GM12864 (cell line): ENCODE measurements at places on chromosomes 6 and 20.

GRCh38 chr6:54134935-54135334, 23.7 kb downstream of the MLIP start:
- no peak for DNase-seq

GRCh38 chr6:53032849-53033248, 32.4 kb upstream of the FBXO9 start:
- no peak for DNase-seq

DNA sequence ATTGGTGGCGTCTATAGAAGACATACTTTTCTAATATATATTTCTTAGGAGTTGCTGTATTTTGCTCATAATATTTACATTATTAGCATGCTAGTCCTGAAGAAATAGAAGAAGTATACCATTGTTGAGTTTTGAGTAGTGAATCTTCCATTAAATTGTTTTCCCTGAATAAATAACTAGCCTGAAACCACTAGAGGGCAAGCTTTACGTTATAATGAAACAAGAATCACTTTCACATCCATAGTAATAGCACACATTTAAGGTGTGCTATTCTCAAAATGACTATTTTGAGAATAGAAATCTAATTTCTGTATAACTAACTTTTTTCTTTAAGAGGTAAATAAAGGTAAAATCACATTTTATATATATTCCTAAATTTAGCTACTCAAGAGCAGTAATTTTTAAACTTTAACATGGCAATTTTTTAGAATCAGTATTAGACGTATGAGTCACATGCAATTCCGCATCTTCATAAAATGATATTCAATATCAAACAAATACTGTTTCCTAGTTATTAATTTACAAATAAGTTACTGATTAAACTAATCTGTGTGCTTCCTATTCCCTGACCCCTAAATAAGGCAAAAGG, 213.2 kb upstream of the MANEA start:
- DNase-seq, result no peak

- DNase-seq, result no peak
Measured at GRCh38 chr20:57737349-57737748, 27.5 kb upstream of the PMEPA1 start.

GRCh38 chr6:25215881-25216280, 63.3 kb upstream of the CARMIL1 start:
- DNase-seq, result no peak

DNA sequence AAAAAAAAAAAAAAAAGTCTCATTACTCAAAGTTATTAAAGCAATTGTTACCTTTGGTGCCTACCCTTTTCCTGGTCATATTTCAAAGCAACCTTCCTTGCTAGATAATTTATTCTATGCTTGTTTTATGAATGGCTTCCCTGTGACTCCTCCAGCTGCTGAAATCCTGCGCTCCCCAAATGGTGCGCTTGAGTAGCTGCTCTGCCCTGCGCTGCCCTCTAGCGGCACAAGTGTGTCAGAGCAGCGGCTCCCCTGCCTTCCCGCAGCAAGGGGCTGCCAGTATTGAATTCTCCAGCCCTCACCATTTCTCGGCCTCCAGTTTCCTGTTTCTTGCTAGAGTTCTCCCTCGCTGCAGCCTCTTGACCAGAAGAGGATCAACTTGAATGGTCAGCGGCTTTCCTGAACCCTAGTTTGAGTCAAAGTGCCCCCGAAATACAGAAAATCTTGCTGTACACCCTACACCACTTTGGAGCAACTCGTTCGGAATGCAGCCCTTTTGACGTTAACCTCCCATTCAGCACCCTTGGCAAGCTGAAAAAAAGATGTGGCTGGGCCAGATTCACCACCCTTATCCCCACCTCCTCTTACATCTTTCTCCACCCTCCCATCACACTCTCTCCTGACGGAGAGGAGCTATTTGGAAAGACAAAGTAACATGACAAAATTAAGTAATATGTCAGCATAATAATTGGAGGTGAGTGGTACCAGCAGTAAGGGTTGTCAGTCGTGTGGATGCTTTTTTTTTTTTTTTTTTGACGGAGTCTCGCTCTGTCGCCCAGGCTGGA, 60.4 kb upstream of the KLHL31 start:
- peak; percentile 8 for DNase-seq

DNA sequence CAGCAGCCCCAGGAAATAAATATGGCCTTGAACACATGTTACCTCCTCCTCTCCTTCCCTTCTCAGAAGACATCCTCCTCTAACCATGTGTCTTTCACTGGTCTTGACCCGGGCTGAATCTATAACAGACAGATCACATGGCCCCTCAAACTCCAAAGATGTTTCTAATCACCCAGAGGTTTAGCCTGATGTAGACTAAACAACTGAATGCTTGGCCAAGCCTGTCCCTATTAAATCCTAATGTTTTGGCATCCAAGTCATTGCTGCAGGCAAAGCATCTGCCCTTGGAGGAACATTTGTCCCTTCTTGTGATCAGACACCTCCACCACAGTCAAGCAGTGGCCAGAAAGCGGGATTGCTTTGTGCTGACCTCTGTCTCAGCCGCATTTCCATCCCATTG, 65.5 kb downstream of the ANKRD60 start:
- no peak for DNase-seq

GRCh38 chr6:143647732-143648131, 30.0 kb upstream of the PHACTR2 start:
- DNase-seq, result no peak

DNA sequence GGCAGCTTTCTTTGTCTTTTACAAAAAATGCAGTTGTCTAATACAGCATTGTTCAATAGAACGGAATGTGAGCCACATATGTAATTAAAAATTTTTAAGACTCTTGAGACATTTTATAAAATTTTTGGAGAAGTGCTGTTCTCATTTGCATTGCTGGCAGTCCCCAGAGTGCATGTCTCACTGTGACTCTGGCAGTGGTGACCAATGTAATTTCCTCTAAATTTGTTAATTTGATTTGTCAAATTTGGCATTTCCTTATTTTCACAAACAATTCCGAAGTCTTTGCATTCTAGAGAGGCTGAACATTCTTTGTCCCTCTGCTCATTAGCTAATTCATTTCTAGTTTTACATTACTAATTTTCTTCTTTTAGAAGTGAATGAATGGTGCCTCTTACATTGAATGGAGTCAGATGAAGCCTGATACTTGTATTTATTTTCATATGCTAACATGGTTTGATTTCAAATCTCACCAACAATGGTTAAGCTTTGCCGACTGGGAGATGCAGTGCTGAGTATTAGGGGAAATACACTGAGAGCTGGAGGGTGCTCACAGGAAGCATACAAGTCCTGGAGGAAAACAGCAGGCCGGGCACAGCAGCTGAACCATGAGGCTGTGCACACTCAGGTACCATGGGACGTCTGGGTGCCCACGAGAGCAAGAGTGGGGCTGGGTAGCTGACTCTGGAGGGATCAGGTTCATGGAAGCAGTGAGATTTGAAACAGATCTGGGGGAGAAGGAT, 68.5 kb upstream of the ARMC2 start:
- no peak for DNase-seq

- DNase-seq, result no peak
Measured at GRCh38 chr6:64266351-64266821, 630.8 kb downstream of the PHF3 start.

DNA sequence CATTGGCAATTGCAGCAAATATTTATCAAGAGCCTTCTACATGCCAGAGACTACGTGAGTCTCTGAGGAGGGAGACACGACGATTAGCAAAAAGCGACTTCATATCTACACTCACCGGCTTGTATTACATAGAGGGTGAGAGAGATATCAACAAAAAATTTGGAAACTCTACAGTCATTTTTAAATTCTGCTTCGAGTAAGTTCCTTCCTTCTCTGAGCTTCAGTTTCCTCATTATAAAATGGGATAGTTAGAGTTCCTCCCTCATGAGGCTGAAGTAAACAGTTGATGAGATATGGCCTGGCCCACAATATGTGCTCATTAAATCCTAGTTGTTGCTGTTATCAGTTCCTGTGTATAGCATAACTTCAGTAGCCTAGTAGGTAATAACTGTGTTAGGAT, 64.1 kb upstream of the SIRPA start:
- DNase-seq, result no peak

DNA sequence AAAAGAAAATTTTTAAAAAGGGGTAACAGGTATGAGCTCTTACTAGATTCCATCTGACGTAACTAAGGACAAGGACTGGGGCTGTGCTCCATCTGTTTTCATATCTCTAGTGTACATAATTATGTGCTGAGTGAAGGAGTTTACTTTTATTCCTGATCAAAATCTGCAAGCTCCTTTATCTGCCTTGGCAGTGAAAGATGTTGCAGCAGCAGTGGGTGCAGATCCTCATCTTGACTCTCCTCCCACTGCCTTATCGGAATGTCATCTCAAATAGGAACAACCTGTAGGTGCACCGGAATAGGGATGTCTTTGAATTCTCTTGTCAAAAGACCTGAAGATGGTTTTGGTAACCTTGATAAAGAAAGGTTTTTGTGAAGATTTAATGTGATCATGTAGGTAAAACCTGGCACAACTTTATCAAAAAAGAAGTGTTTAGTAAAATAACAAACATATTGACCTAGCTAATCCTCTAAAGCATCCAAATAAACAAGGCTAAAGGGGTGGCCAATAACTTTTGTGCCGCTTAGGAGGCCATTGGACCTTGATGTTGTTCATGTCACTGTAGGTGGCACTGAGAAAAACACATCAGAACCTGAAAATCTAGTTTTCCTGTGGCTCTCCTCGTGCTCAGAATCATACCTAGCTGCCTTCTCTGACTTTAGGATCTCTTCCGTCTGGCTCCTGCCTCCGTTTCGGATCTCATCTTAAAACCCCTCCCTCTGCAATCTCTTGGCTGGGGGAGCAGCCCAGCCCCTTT, 19.0 kb upstream of the SLC16A10 start:
- DNase-seq, result no peak

DNA sequence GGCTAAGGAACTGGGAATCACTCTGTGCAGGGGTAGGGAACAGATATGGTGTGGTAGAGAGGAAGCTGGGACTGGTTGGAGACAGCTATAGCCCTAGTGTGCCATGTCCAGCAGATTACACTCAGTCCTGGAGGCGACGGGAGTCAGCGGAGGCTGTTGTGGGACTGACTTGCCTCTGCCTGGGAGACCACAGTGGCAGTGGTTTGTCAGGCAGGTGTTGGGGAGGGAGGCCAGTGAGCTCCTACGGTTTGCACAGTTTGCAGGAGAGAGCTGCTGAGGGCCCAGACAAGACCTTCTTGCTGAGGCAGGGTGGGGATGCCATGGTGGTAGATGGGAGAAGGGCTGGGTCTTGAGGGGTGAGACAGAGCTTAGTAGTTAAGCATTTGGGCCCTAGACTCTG, 4.9 kb downstream of the PLCG1 start:
- DNase-seq, result no peak

- no peak for DNase-seq
Measured at GRCh38 chr6:128600397-128600951, 80.1 kb upstream of the PTPRK start.
